Tibial nerve (tissue), 4 donors: ENCODE measurements at places on chromosomes 2 and 18.

DNA sequence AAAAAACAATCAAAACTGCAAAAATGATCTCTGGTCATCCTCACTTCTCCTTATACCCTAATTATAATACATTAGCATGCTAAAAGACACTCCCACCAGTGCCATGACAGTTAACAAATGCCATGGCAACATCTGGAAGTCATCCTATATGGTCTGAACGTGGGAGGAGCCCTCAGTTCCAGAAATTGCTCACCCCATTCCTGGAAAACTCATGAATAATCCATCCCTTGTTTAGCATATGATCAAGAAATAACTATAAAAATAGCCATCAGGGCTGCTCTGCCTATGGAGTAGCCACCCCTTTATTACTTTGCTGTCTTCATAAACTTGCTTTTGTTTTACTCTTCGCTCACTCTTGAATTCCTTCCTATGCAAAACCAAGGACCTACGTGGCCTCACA, 5.7 kb upstream of the C2orf80 start:
- no peak for DNase-seq

DNA sequence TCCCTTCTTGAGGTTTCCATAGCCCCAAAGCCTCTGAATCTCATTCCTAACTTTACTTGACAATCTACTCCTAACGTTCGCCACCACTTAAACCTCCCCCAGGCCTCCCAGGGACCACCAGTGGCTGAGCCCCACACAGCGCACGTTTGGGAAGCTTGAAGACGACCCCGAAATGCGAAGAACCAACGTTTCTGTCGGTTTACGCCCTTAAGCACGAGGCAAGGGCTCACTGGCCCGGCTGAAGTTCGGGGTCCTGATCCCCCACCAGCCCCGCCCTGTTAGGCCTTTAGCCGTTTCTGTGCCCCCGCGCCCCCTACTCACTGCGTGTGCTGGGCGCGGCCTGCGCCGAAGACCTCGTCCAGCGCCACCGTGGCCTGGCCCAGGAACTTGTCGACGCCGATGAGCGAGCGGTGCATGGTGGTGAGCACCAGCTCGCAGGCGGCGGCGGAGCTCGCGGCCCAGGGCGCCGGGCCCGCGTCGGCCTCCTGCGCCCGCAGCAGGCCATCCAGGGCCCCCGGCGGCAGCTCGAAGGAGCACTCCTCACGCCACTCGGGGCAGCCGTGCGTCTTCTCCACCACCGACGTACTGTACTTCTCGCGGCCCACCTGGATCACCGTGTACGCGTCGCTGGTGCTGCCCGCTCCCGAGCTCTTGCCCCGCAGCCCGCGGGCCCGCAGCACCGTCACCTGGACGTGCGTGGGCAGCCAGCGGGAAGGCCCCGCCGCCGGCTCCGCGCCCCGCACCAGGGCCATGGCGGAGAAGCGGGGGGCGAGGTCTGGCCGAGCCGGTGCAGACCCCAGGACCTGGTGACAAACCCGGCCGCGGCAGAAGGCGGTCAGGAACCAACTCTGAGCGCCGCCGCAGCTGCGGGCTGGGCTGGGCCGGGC, 479 bp downstream of the RAB11FIP5 start:
- DNase-seq, result no peak

GRCh38 chr2:44766777-44767176, 174.7 kb upstream of the SIX3 start:
- DNase-seq, result no peak

DNA sequence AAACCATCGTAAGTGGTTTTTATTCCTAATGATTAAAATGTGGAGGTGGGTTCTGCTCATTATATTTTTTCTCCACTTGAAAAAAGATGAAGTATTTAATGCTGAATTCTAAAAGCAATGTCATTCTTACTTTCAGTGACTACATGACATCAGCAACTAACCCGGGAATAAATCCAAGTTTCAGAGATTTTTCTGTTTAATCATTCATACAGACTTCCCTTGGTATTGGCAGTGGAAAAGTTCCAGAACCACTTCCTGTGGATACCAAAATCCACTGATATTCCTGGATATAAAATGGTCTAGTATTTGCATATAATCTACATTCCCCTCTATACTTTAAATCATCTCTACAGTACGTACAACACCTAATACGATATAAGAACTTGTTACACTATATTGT, 128.6 kb downstream of the ZNF532 start:
- no peak for DNase-seq

GRCh38 chr2:223887127-223887526, 49.7 kb upstream of the AP1S3 start:
- no peak for DNase-seq

GRCh38 chr18:56615738-56616520, 22.5 kb downstream of the TXNL1 start:
- no peak for DNase-seq

GRCh38 chr2:33788044-33788443, 188.9 kb upstream of the FAM98A start:
- DNase-seq, result no peak

- DNase-seq, result no peak
These were observed 176.2 kb downstream of the TRABD2A start for GRCh38 chr2:84704505-84705244.

GRCh38 chr18:48672671-48673340, 134.0 kb downstream of the CTIF start:
- no peak for DNase-seq

DNA sequence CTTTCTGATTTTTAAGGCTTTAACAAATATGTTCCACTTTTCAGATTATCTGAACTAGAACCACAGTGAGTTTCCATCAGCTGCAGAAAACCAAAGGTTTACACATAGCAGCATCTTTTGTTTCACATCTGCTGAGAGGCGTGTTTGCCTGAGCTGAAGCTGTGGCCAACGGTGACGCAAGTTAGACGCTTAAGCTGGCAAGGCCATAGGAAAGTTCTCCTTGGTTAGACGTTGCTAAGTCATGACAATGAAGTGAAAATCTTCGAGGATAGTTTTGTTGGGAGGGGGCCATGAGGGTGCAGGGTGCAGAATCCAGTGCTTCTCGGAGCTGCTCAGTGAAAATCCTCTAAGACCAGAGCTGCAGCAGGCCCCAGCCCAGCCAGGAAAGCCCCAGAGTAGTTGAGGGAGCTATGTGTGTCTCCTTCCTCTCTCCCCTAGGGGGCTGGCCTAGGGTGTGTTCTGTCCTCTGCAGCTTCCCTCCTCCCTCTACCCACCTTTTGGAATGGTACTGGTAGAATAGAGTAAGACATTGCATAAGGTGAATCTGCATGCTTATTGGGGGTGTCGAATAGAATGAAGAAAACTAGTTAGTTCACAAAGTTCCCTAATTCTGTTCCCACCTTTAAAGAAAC, 105.4 kb downstream of the FHOD3 start:
- peak; percentile 74 for DNase-seq

GRCh38 chr2:179251870-179252269, 12.8 kb downstream of the SESTD1 start:
- DNase-seq, result no peak

DNA sequence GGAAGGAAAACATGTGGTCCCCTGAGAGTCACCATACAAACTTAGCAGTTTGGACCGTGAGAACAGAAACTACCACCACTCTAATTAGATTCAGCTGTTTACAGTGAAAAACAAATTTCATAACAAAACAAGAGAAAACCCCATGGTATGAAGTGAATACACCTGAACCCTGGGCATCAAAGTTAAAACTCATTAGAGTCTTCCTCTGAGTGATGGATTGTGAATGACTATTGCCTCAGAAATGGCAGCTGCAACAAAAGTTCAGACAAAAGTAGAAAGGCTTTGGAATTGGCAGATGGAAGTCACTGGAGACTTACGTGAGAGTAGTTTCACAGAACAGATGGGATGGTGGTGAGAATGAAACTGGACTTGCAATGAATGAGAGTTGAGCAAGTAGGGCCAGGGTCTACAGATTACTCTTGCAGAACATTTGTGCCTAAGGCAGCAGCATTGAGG, 98.0 kb downstream of the AAK1 start:
- no peak for DNase-seq

GRCh38 chr2:42098571-42099437, 51.0 kb downstream of the PKDCC start:
- DNase-seq, result no peak

DNA sequence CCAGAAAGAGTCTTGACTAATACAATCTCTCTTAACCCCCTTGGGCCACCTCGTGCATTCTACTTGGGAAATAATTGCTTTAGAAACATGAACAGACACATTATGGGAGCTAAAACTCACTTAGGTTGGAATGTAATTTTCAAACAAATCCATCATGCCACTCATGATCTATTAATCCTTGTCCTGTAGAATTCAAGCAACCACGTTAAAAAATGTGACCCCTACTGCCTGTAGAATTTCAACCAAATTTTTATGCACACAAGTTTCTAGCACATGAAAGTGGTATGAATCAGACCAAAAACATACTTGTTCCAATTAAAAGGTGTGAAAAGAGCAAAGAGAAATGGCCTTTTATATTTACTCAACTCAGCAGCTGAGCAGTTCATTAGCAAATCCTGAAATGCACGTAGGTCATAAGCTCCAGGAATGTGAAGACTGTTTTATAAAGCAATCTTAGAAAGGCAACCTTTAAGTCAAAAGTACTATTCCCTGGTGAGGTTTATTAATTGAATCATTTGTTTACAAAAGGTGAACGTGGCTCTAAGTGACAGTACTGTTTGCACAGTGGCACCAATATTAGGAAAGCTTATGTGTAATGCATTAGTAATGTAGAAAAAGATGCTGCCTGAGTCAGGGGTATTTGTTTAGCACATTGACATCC, 459.4 kb upstream of the UBE2E3 start:
- no peak for DNase-seq

GRCh38 chr2:25159949-25160348, 8.4 kb downstream of the POMC start:
- DNase-seq, result no peak

GRCh38 chr2:145025382-145025781, 505.5 kb upstream of the ZEB2 start:
- no peak for DNase-seq

DNA sequence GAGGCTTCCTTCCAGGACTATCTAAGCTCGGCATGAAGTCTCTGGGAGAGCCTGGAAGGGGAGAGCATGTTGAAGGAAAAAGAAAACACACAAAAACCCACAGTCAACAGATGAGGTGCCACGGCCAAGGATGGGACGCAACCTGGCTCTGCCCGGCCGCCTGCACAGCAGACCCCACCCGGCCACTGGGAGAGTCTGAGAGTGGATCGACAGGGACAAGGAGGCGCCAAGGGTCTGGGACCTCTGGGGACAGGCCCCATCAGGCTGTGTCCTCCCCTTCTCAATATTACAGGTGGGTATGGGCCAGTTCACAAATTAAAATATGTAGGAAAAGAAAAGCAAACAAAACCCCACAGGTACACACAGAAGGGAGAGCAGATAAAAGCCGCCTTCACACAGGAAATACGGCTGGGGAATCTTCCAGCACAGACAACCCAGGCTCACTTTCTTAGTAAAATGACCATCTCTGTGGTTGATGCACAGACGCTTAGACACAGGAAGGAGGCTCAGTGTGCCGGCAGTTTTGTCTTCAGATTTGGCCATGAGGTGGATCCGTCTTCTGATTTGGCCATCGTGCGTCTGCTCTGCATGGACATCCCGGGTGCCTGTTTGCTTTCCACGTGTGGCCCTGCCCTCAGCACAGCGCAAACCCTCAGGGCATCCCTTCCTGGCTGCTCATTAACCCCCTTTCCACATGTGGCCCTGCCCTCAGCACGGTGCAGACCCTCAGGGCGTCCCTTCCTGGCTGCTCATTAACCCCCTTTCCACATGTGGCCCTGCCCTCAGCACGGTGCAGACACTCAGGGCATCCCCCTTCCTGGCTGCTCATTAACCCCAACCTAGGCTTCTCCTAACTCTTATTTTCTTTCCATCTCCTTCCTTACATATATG, 138.4 kb downstream of the EIPR1 start:
- DNase-seq, result no peak

GRCh38 chr2:149451417-149452165, 121.2 kb downstream of the LYPD6 start:
- DNase-seq, result no peak

DNA sequence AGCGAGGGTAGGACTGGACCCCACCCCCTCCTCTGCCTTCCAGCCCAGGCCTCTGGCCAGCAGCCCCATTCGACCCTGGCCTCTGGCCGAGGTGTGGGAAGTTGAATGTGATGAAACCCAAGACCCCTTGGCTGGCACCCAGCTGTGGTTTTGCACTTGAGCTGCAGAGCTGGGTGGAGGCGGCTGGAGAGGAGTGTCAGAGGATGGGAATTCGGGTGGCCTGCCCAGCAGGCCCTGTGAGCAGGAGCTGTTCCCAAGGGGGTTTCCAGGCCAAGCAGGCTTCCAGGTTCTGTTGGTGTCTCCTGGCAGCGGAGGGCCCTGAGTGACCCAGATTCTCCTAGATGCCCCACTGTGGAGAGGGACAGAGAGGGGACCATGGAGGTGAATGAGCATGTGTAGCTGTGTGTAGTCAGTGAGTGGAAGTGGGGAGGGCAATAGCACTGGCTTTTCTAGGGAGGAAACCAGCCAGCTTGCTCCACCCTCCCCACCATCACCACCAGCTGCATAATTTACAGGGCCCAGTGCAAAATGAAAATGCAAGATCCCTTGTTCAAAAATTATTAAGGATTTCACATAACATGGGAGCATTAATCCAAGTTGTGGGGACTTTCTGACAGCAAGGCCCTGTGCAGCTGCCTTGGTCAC, 172.2 kb upstream of the HAAO start:
- peak; percentile 57 for DNase-seq

DNA sequence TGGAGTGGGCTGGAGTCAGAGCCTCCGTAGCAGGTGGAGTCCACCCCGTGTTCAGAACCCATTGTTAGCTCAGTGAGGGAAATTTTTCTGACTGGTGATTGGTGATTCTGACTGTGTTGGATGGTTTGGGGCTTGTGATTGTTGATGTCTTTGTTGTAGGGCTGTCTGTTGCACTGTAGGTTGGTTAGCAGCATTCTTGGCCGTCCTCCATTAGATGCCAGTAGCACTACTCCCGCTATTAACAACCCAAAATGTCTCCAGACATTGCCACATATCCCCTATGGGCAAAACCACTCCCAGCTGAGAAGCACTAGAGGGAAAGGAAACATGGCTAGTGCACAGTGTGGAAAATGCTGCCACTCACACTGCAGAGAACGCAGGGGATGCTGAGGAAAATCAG, 51.7 kb downstream of the ARMC9 start:
- no peak for DNase-seq

GRCh38 chr2:15973481-15974401, 33.4 kb downstream of the MYCN start:
- no peak for DNase-seq

DNA sequence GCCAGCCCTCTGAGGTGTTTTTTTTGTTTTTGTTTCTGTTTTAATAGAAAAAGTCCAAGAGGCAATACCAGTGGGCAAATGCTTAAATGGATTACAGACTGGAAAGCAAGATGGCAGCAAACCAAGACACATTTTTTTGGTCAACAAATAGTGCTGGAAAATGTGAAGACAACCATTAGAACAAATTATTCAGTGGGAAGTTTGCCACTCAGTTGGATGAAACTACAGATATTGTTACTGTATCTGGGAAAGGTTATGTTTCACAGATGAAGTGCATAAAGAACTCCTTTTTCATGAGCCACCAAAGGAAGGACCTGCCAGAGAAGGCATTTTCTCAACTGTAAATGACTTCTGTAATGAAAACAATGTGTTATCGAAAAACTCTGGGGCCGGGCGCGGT, 93.0 kb upstream of the ODC1 start:
- no peak for DNase-seq
